Stimulated activated CD4-positive, alpha-beta T cell treated with anti-CD3 and anti-CD28 coated beads, Interleukin-4, amount 100 ng/mL, for 48 hours (primary cell): ENCODE measurements at places on chromosomes 13 and 19.

DNA sequence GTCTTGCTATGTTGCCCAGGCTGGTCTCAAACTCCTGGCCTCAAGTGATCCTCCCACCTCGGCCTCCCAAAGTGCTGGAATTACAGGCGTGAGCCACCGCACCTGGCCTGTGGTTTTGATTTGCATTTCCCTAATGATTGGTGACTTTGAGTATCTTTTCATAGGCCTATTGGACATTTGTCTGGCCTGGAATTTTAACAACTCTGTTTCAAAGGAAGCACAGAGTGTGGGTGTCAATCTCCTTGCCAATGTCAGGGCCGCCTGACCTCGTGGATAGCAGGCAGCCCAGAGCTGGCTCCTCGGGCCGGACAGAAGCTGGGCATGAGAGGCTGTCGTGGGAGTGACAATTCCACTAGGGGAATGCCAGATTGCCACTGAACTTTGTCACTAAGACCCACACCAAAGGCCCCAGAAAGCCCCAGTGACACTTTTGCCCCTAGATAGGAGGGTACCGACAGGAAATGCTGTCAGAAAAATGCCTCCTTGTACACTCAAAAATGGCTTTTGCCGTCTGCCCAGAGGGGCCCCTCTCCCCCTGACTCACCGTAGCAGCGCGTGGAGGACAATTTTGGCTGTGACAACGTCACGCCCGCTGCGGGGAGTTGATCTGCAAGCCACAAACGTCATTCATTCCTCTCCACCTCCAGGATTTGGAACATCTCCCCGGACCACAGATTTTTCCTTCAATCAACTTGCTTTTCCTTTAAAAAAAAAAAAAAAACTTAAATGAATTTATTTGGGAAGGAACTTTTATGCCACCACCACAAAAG, 11.7 kb upstream of the ADGRE5 start:
- DNase-seq = peak; percentile 79

GRCh38 chr13:43294412-43294811, 271.0 kb downstream of the DNAJC15 start:
- no peak for DNase-seq

GRCh38 chr19:2166741-2167738, 3.3 kb downstream of the DOT1L start:
- no peak for DNase-seq

DNA sequence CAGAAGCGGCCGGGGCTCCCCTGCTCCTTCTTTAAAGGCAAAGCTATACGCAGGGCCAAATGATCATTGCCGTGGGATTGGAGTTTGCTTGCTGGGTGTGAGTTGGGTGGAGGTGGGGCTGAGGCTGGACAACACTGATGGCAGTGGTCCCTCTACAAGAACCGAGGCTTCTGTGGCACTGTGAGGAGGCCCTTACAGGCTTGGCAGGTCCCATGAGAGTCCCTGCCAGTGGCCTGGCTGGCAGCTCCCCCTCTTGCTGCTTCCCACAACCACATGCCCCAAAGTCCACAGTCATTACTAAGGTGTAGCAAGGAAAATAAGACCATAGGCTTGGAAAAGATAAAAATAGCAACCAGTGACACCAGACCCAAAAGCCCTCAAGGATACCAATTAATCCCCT, 98.4 kb downstream of the ANKRD10 start:
- no peak for DNase-seq

GRCh38 chr19:39842693-39843435, 3.3 kb downstream of the FBL start:
- no peak for DNase-seq

DNA sequence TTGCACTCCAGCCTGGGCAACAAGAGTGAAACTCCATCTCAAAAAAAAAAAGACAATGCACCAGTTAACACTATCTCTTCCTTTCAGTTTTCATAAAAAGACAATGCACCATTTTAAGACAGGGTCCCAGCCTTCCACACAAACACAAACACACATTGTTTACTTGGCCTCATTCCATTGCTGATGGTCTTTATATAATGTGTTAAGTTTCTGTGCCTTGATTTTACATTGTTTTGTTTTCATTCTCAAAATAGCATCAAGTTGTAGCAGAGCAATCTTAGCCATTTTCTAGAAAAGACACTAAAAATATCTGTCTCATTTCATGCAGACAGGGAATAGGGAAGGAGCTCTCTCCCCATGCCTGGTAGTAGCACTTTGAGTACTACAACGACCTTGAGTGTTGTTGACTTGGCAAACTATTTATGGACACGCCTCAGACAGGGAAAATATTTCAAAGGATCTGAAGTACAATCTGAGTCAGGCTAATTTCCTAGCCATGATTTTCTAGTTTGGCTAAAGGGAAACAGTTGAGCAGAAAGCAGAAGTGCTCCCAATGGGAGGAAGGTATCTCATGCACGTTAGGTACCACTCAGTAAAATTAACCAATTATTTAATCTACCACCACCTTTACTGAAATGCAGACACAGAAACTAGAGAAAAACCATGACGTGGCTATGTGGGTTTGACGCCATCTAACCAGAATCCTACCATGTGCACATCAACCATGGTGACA, 120.6 kb downstream of the ABCC4 start:
- DNase-seq = no peak

DNA sequence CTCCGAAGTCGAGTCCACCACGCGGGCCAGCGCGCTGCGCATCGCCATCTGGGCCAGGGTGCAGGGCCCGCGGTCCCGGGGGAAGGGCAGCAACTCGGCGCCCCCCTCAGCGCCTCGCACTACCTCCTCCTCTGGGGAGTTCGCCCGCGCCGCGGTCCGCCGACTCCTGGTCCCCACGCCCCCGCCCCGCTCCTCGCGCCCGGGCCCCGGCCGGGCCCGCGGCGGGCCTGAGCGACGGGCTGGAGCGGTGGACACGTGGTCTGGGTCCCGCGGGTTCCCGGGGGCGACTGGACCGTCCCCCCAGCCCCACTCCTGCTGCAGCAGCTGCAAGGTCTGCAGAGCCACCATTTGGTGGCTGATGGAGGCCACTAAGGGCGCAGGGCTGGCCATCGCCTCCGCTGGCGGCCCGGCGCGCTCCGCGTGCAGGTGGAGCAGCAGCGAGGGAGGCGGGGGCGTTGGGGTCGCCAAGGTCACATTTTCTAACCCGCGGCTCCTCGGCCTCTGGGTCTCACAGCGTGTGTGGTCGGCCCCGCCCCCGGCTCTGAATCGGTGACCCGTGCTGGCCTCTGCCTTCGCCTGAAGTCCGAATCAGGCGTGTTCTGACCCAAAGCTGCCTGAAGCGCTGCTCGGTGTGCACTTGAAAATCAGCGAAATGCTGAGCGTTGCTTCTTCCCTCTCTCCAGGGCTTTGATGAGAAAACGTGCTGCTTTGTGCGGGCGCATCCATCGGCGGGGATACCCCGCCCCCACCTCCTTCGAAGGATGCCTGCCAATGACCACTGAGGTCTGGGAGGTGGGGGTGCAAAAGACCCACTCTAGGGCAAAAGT, at the start of gene DLEU7:
DLEU7 (minus strand) TSS at position 436 of the 827 bp plus-strand sequence; CDS start at position 390, 46 bp downstream.
- no peak for DNase-seq

- DNase-seq = peak; percentile 9
Measured at GRCh38 chr19:37654629-37655300, 500 bp downstream of the ZFP30 start.

DNA sequence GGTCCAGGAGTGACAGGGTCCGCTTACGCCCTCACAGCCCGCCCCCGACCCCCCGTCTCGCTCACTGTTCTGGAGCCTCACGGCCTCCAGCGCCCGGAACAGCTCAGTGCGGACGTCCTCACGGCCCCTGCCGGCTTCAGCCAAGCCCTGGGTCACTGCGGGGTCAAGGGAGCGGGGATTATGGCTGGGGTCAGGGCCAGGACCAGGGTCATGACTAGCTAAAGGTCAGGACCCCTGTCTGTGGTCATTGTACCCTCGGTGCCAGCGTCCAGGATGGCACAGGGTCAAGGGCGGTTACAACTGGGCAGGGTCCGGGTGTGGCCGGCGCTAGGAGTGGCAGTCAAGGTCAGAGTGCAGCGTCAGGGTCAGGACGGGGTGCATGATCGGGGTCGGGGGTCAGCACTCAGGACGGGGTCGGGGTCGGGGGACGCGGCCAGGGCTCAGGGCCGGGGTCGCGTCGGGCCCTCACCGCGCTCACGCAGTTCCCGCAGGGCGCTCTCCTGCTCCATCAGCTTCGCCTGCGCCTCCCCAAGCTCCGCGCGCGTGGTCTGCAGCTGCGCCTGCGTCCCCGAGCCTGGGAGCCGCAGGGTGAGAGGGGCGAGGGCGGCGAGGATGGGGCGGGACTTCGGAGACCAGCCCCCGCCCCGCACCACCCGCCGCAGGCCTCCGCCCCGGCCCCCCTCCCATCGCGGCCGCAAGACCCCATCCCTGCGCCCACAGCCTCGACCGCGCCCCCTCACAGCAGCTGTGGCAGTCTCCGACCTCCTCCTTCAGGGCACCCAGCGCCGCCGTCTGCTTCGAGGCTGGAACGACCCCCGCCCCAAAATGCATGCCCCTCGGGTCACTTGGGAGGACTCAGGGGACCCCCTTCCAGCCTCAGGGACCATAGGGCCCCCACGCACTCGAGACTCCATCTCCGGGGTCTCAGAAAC, 1.4 kb downstream of the CLEC4G start:
- no peak for DNase-seq

DNA sequence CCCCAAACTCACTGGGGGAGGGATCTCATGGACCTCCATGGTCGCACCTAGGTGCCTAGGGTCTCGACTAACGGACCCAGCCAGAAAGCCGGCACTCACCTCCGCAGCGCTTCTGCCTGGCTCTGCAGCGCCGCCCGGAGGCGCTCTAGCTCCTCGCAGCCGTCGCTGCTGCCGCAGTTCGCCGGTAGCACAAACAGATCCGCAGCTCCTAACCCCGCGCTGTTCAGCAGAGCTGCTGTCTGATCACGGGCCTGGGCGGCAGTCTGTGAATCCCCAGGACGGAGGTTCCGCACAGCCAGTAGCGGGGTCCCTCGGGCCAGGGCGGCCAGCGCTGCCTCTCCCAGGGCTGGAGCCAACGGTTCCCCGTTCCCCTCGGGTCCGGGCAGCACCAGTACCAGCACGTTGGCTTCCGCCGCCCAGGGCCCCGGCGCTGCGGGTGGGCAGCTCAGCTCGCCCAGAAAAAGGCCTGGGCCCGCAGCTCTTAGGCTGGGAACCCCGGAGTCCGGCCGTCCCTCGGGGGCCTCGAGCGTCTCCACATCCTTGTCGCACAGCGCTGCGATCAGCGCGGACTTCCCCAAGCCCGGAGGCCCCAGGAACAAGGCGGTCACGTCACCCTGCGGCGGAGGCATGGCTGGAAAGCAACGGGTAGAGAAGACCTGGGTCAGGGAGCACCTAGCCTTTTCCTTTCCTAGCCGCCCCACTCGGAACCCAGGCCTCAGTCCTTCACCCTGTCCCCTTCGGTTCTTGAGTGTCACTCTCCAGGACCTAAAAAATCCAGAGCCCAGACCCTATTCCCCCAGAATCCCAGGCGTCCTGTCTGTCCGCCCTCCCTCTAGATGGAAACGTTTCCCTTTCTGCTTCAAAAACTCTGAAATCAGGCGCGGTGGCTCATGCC, 977 bp downstream of the IRGQ start:
- DNase-seq = peak; percentile 58

- no peak for DNase-seq
Measured at GRCh38 chr19:2732157-2732725, 7.6 kb downstream of the SLC39A3 start.

DNA sequence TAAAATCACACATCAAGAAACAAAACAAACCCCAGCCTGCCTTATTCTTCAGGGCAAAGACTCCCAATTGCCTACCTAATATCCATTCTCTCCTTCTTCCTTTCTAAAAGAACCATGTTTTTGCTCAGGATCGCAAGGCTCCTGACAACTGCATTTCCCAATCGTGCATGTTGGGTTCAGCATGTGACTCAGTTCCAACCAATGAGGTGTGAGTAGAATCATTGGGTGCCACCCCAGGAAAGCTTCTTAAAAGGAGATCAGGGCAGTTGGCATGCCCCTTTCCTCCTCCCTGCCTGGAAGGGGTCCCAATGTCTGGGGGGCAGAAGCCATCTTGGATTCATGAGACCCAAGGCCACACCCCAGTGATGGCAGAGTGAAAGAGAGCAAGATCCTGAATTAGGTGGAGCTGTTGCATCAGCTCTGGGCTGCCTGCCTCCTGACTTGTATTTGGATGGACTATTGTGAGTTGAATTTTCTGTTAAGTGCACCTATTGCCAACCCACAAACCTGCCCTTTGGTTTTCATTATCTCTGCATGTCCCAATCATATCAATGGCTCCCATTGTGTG, 26.0 kb upstream of the UBAC2 start:
- no peak for DNase-seq

GRCh38 chr13:60210510-60211330, 47.0 kb upstream of the DIAPH3 start:
- DNase-seq = no peak

DNA sequence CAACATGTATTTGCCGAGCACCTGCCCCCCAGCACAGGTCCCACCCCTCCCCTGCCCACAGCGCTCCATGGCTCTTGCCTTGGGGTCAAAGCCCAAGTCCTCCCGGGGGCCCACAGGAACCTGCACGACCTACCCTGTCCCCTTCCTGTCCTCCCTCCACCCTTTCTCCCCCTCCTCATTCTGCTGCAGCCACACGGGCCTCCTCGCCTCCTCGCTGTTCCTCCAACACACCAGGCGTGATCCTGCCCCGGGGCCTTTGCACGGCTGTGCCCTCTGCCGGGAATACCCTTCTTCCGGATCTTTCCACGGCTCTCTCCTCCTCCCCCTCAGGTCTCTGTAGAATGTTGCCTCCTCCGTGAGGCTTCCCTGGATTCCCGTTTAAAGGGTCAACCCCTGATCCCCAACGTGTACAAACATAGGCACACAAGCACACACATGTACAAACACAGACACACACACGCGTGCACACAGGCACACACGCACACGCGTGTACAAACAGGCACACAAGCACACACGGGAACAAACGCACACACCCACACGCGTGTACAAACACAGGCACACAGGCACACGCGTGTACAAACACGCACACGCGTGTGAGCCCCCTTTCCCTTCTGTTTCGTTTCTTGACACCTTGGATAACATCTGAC, 2.8 kb downstream of the MADCAM1 start:
- no peak for DNase-seq

- no peak for DNase-seq
Measured at GRCh38 chr13:65907666-65908525, 1322.2 kb downstream of the PCDH9 start.

DNA sequence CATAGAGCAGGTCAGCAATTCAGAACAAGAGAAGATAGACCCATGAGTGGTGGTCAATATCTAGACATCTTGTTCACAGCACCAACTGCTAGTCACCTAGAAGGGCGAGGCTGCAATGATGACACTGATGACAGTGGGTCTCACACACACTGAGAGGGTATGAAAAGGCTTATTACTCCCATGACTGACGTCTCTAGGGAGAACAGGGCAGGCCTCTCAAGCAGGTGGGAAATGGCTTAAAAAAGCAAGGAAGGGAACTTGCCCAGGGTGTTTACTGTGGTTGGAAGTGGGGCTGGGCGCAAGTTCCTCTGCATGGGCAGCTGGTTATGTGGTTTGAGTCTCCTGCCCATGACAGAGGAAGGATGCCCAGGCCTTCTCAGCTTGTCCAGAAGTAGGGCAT, 33.8 kb downstream of the ZNF44 start:
- DNase-seq = no peak
